Activated CD4-positive, alpha-beta T cell treated with anti-CD3 and anti-CD28 coated beads, Interleukin-2, amount 50 U/mL, for 1 hour (primary cell): ENCODE measurements at places on chromosomes 6 and 20.

DNA sequence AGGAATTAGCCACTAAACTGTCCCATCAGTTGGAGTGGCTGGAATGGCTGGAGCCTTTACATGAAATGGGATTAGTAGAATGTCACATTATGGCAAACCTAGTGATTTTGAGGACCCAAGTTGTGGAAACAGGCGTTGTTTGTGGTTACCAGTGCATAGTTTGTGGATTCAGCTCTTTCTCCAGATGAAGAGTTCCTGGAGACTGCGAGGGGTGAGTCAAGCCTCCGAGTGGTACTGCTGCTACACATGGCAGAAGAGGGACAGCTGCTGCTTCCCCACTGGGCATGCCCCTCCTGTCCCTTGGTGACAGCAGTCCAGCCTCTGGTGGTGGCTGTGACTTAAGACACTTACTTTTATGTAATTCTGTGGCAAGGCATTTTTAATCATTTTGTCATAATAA, 94.2 kb upstream of the SCP2D1 start:
- DNase-seq = no peak

GRCh38 chr6:54010340-54011276, 100.6 kb upstream of the MLIP start:
- DNase-seq = no peak

DNA sequence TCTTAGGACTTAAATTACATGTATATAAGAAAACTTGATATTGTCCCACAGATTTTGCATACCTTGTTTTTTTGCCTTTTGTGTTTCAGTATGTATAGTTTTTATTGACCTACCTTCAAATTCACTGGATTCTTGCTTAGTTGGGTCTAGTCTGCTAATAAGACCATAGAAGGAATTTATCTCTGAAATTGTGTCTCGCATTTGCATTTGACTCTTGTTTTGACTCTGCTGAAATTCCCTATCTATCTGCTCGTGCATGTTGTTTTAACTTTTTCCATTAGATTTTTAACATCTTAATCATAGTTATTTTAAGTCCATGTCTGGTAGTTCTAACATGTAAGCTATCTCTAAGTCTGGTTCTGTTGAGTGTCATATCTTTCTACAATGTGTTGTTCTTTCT, 163.9 kb downstream of the SCP2D1 start:
- no peak for DNase-seq

DNA sequence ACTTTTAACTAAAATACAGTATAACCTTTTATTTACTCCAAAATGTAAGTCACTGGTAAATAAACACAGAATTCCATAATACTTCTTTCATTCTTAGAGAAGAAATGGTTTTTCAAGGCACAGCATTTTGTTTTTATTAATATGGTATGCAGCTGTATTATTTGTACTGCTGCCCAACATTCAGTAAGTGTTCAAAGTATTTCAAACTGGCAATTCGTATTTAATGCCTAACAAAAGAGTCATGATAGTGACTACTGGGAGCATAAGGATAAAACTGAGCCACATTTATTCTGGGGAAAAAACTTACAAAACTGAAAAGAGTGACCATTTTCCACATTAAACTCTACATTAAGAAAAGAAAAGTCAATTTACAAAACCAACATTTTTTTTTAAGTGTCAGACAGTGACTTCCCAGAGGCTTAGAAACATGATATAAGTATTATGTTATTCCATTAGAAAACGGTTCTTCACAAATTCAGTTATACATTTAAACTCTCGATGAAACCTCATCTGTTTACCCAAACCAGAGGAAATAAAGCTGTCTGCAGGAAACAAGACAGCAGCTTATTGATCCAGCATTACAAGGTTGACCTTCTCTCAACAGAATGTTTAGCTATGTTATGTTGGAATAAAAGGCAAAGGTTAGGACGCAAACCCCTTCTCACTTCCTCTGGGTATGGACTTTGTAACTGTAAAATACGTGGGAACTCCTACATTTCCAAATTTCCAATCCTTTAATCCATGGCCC, 24.3 kb downstream of the EPB41L2 start:
- no peak for DNase-seq

DNA sequence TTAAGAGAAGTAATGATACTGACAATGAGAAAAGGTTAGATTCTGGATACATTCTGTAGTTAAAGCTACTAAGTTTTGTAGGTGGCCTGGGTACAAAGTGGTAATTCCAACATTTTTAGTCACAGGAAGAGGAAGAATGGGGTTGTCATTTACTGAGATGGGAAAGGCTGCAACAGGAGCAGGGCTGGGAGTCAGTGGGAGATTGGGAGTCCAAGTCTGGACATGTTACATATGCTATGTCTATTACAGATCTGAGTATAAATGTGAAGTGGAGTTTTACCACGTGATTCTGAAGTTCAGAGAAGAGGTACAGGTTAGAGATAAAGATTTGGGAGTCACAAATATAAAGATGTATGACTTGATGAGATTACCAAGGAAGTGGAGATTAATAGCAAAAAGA, 116.2 kb downstream of the RWDD2A start:
- no peak for DNase-seq

GRCh38 chr6:137843211-137843610, 23.8 kb upstream of the TNFAIP3 start:
- no peak for DNase-seq

DNA sequence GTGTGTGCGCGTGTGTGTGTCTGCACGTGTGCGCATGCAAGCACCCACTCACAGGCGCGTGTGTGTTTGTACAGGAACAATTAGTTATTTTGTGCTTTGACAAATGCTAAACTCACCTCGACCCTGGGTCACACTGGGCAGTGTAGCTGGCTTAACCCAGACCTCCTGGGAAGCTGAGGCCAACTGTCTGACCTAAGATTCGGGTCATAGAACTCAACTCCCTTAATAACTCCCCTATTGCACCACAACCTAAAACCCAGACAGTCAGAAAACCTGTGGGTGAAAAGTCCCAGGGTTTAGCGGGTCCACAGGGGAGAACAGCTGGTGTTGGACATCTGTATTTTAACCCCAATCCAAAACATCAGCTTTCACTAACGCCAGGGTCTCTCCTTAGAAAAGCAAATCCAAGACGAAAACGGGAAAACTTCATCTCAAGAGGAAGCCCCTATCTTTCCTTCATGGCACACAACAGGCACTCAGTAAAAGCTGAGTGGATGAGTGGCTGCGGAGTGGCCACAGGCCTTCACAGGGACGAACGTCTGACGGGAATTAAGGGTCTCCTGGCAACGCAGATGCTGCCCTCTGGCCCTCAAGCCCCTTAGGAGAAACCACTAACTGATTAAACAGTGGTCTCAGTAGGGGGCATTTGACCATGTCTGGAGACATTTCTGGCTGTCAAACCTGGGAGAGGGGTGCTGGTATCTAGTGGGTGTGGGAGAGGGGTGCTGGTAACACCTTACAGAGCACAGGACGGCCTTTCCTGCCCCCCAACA, 4.5 kb downstream of the PMEPA1 start:
- DNase-seq = no peak
